ENCODE measurements at places on chromosomes 16 and 17.
A peak's percentile ranks its signal among the peaks of the same experiment; 100 is the strongest.

GRCh38 chr17:42698736-42699414 is 16.5 kb downstream of the CNTNAP1 start:
- DNase-seq: peak; percentile 65

DNA sequence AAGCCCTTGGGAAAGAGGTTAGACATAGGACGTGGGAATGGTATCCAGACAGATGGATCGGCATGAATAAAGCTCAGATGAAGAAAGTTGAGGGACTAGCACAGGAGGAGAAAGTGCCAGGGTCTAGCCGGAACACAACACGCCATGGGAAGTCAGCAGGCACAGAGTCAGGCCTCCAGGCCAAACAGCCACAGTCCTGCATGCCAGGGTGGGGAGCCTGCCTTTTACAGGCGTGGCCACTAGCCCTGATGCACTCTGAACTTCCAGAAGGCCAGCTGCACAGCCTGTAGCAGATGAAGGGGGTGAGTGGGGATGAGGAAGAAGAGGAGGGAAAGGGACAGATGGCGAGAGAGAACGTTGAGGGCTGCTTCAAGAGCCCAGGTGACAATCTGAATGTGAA is 5.2 kb downstream of the B9D1 start:
- no peak for DNase-seq

- peak; percentile 74 for DNase-seq
Observed at GRCh38 chr16:77273-77806, 685 bp upstream of the MPG start.

DNA sequence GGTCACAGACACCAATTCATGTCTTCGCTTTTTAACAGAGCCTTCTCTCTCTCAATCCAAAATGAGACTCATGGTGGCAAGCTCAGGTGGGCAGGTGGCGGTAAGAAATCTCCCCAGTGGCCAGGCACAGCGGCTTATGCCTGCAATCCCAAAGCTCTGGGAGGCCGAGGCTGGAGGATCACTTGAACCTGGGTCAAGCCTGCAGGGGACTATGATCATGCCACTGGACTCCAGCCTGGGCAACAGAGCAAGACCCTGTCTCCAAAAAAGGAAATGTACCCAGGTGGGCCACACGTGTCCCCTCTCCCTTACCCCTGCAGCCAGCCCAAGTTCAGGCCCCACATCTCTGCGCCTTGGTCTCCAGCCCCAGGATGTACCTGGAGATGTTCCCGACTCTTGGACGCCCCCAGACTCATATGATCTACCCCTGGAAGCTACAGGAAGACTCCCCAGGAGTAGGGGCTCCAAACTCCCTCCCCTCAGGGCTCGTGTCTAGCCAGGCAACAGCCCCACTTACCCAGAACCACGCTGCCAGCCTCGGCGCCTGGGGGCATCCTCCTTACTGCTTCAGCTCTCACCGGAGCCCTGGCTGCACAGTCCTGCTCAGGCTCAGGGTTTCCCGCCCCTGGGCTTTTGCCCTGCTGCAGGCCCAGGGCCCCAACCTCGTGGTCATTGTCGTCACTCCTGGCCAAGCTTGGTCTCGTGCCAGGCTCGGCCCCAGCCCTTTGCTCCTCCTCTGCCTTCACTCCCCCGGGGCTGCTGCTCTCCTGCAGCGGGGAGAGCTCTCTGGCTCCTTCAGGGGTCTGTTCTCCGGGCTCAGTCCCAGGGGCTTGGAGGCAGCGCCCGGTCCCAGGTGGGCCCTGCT is 16.2 kb downstream of the MYLK3 start:
- no peak for DNase-seq

DNA sequence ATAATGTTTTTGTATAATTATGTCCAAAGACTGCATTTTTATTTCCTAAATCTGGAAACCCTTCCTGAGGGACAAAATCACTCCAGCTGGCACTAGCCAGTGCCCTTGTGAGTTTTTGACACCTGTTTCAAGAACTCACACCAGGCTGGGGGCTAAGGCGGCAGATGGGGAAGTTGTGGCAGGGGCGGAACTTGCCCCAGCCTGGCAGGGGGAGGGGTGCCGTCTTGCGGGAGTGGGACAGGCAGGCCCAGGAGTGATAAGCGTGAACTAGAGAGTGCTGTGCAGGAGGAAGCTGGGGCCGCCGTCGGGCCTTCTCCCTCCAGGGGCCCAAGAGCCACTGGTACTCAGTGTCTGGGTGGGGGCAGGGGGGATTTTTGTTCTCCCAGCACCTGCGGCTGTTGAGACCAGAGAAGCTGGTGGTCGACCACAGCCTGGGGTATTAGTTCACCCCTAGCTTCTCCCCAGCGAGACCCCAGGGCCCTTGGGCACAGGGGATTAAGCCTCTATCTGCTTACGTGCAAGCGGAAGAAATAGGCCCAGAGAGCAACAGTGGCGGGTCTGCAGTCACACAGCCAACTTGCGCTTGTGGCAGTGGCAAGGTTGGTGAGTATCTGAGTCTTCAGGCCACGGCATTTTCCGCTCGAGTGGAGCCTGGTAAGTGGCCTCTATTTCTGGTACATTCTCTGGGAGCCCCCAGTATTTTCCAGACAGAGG is 40.2 kb upstream of the PLCG2 start:
- DNase-seq: no peak

GRCh38 chr17:51685287-51685909 is 425.1 kb downstream of the UTP18 start:
- no peak for DNase-seq

- DNase-seq: no peak
Observed at GRCh38 chr17:17137731-17138585, 68.2 kb downstream of the PLD6 start.

GRCh38 chr17:76142039-76142584 is 1.1 kb upstream of the FOXJ1 start:
- peak; percentile 74 for DNase-seq

GRCh38 chr17:2025622-2026309 is 632 bp upstream of the RTN4RL1 start:
- DNase-seq: peak; percentile 83

GRCh38 chr17:74206332-74206818 is 2.9 kb downstream of the RPL38 start:
- no peak for DNase-seq
